Eye (tissue), 1 donor: ENCODE measurements at places on chromosomes 16 and 17.

DNA sequence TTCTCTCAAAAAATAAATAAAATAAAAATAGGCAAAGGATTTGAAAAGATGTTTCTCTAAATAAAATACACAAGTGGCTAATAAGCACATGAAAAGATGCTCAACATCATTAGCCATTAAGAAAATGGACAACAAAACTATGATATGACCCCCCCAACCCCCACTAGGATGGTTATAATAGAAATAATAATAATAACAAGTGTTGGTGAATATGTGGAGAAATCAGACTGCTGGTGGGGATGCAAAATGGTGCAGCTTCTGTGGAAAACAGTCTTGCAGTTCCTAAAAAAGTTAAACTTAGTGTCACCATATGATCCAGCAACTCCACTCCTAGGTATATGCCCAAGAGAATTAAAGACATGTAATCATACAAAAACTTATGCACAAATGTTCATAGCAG lies 9.0 kb upstream of the MYCBPAP start:
- DNase-seq: no peak

DNA sequence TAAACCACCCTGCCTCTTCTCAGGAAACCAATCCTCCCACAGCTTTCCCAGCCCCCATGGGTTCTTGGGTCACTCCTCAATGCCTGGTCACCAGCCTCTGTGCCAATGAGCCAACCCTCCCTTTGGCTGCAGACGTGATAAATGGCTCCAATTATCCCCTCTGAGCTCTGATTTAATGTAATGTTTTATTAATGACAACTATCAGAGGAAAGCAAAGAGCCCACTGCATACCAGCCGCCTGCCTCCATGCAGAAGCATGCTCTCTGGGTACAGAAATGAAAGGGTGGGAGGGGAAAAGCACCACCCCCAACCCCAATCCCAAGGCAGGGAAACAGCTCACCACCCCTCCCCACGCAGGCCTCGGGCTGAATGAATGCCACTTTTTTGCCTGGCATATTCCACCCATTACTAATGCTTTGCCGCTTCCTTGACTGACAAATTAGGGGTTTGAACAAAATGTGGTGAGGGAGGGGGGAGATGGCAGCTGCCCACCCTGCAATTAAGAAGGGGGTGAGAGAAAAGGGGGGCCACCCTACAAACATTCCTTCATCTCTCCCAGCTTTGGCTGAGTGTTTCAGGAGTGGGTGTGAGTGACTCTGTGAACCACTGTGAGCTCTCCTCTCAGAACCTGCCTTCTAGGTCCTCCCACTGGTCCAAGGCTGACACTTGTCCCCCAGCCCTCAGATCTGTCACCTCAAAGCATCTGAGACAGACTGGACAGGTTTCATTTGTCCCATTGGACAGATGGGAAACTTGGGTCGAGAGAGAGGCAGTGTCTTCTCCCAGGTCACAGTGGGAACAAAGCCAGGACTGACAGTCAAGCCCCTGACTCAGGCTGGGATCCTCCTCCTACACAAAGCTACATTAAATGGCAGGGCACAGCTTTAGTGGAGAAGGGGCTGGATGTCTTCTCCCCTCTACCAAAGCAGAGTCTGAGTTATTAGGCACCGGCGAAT lies 161.5 kb downstream of the TMEM132E start:
- DNase-seq: peak; percentile 4

DNA sequence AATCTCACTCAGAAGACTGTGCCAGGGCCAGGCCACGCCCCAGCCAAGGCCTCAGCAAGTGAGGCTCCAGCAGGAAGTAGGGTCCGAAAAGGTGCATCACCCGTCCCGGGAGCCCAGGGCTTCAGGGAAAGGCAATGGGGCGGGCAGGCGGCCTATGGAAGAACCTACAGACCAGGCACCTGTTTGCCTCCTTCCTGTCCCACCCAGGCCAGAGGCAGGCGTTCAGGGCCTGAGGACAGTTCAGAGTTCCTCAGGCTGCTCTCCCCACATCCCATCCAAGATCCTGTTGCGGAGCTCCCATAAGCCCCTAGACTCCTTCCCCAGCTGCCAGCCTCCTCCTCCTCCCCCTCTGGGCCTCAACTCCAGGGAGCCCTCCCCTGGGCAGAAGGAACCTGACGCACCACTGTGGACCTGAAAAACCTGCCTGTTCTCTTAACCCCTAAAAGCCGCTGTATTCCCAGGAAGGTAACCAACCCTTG lies 2.3 kb downstream of the CLUH start:
- DNase-seq: no peak

- no peak for DNase-seq
Observed at GRCh38 chr17:82568997-82569393, 49.5 kb downstream of the FOXK2 start.

- DNase-seq: no peak
Observed at GRCh38 chr16:84699147-84699711, 571 bp upstream of the USP10 start.

- peak; percentile 43 for DNase-seq
Observed at GRCh38 chr17:44086364-44087311, 16.1 kb downstream of the G6PC3 start.

- no peak for DNase-seq
Observed at GRCh38 chr16:60776281-60776680, 1260.0 kb downstream of the CDH8 start.

- no peak for DNase-seq
Observed at GRCh38 chr16:78577630-78578029, 478.2 kb downstream of the WWOX start.

GRCh38 chr17:31680126-31680525 lies 178.9 kb downstream of the COPRS start:
- DNase-seq: no peak

DNA sequence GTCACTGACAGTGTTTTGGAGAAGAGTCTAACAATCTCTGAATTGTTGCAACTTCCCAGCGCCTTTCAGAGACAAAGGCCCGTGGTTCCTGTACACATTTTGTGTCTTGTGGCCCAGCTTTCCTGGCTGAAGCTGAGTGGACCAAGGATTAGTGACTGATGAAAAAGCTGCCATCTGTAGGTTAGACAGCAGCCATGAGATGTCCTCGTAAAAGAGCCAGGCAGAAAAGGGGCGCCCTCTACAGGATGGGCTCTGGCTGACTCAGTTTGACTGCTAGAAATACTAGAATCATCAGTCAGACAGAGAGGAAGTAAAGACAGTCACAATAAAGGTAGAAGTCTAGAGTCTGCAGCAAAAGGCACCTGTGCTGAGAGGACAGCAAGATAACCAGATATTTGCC lies 26.5 kb upstream of the NF1 start:
- no peak for DNase-seq

DNA sequence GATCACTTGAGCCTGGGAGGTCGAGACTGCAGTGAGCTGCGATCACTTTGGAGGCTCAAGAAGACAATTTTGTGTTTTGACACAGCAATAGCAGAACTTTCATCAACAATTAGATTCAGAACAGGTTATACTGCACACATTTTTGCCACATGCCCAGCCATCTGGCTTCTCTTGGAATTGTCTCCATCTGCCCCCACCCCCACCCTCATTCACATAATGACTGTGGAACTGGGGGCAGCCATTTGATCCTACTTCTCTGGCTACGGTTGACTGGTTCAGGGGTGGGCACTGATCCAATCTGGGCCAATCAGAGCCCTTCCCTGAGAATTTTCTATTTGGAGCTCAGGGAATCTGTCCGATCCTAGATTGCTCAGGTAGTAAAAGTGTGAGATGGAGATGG lies 14.0 kb downstream of the TMEM92 start:
- DNase-seq: no peak

DNA sequence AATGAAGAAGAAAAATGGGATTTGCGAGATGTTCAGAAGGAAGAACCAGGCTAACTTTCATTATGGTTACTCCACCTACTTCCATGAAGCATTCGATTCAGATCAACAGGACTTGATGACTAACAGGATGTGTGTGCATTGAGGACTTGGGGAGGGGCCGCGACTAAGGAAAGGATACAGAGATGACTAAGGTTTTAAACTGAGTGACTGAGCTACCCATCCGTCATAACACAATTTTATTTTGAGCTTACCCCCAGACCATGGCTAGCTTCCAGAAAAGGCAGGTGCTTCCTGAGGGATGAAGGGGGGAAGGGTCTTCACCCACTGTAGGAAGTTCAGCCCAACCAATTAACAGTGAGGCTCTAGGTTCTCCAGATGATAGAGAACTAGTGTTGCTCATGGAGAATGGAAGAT lies 2.5 kb upstream of the CDYL2 start:
- DNase-seq: no peak

- DNase-seq: no peak
Observed at GRCh38 chr16:23635958-23636357, 5.2 kb downstream of the PALB2 start.

- no peak for DNase-seq
Observed at GRCh38 chr17:77200711-77201110, 59.9 kb downstream of the SEC14L1 start.

- DNase-seq: no peak
Observed at GRCh38 chr17:12320286-12320685, 299.6 kb downstream of the MAP2K4 start.

DNA sequence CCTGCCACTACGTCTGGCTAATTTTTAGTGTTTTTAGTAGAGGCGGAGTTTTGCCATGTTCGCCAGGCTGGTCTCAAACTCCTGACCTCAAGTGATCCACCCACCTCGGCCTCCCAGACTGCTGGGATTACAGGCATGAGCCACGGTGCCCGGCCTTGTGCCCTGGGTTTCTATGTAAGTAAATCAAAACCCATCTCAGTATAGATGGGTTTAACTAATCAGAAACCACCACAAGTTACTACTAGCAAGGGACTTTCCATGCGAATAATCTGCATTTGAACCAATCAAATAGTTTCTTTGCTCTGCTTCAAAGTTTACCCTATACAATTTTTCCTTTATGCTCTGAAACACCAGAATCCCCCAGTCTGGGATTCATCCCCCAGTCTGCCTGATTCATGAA lies 16.5 kb upstream of the EIF1 start:
- no peak for DNase-seq

DNA sequence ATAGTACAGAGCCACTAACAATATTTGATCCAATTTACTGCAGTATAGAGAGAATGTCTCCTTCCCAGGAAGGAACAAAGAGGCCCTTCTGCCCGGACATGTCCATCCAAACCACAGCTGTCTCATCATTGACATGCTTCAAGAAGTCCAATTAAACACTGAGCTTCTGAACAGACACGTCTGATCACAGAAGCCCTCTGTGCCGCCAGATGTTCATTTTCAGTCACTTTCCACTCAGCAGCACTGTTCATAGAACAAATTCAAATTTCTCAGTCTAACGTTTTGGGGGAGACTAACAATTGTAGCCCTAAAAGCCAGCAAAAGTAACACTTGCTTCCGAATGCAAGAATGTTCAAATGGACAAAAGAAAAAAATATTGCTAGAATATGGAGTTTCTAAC lies 15.3 kb downstream of the ZC3H7A start:
- DNase-seq: peak; percentile 80

DNA sequence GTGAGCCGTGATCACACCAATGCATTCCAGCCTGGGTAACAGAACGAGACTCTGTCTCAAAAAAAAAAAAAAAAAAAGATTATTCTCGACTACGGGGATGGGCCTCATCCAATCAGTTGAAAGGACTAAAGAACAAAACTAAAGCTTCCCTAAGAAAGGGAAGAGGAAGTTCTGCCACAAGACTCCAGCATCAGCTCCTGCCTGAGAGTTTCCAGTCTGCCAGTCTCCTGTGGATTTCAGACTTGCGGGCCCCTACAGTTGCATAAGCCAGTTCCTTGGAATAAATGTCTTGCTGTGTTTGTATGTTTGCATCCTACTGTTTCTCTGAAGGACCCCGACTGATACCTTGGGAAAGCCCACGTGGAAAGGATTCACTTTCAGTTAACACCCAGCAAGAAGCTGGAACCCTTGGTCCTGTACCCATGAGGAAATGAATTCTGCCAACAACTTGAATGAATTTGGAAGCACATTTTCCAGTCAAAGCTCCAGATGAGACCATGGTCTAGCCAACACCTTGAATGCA lies 26.3 kb upstream of the FZD2 start:
- no peak for DNase-seq

DNA sequence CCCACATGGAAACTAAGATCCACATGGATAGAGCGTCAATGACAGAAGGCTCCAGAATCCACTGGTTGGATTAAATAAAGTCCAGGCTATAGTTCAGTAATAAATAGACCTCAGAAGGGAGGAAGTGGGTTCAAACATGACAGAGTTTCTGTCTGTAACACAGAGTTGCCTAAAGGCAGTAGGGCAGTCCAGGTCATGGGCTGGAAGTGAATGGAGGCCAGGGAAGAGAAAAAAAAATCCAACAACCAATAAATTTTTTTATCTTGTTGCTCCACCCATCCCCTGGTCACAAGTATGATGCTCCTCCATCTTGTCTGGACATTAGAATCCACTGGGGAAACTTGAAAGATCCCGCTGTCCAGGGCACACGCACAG lies 92.4 kb downstream of the RGS9 start:
- no peak for DNase-seq

DNA sequence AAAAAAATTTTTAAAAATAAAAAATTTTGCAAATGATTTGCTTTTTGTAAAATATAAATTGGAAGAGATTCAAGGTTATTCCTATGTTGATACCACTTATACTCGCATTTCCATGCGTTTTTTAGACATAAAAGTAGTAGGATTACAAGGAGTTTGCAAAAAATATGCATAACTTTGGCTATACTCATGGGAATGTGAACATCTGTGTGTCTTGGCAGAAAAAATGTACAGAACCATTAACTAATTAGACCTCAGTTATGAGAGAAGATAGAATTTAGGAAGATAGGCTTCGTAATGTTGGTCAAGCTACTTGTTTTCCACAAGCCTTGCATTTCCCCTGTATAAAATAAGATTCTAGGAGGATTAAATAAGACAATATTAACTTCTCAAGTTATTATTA lies 61.1 kb upstream of the VPS4A start:
- no peak for DNase-seq

DNA sequence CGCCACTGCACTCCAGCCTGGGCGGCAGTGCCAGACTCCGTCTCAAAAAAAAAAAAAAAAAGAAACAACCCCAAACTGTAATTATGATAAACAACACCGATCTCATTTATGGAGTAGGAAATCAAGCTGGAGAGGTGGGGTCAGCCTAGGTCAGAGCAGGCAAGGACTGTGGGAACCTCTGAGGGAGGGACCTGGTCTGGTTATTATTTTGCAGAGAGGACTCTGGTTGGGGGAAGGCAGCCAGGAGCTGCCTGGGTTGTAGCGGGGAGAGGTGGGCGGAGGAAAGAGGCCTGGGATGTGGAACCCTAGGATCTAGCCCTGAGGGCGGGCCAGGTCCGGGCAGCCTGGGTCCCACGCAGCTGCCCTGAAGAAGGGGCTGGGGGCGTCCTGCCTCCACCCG lies 10.9 kb upstream of the HS3ST6 start:
- peak; percentile 60 for DNase-seq

DNA sequence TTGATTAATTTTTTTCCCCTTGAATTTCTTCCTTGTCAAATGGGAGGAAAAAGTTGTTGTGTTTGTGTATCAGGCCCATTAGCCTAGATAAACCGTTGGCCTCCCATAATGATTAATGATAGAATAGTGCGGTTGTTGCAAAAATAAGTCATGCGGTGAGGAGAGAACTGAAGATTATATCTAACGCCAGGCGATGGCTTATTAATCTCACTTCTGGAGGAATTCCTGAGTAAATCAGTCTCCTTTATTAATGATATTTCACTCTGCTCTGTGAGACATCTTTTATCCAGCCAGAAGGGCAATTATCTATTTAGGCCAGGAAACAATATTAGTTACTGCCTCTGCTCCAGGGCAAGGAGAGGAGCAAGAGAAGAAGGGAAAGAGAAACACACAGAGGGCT lies 107.3 kb downstream of the IRX5 start:
- no peak for DNase-seq

GRCh38 chr16:23595246-23595950 lies 718 bp downstream of the NDUFAB1 start:
- peak; percentile 17 for DNase-seq
